SIG-M5 (cell line): ENCODE measurements at places on chromosomes 3 and 15.

GRCh38 chr3:188869628-188870027, 302.1 kb upstream of the TPRG1 start:
- DNase-seq = no peak

GRCh38 chr3:5096336-5097008, 25.6 kb upstream of the ARL8B start:
- no peak for DNase-seq

DNA sequence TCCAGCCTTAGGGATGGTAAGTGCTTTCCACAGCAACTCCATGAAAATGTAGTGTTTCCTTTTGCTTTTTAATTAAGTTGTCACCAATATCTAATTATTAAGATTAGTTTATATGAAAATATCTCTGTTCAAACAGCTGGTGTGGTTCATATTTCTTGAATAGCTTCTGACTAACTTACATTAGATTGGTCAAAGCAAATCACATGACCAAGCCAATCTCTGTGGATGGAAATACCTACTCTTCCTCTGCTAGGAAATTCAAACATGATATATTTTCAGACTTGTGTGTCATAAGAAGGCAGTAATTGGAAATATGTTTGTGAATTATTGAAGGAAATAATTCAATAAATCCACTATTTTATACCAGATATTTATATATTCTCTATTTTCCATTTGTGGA, 54.6 kb upstream of the CADM2 start:
- no peak for DNase-seq

DNA sequence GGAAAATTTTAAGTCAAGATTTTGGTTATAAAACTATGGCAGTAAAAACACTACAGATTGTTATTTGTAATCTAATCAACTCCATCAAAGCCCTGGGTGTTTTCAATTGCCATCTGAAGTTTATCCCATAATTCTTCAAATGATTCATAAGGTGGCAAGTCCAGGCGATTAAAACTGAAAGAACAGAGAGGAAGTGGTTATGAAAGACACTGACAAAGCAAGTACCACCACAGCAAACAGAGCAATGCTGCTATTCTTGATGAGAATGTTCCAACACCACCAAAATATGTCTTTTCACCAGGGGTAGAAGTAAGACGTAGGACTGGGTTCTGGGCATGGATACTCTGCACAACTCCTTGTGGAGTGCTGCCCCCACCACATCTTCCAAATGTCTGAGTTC, 86.9 kb upstream of the PRTG start:
- no peak for DNase-seq

GRCh38 chr3:141456301-141456625, 30.6 kb upstream of the RASA2 start:
- no peak for DNase-seq

- DNase-seq = no peak
Measured at GRCh38 chr3:14623569-14624051, 28.0 kb upstream of the CCDC174 start.

DNA sequence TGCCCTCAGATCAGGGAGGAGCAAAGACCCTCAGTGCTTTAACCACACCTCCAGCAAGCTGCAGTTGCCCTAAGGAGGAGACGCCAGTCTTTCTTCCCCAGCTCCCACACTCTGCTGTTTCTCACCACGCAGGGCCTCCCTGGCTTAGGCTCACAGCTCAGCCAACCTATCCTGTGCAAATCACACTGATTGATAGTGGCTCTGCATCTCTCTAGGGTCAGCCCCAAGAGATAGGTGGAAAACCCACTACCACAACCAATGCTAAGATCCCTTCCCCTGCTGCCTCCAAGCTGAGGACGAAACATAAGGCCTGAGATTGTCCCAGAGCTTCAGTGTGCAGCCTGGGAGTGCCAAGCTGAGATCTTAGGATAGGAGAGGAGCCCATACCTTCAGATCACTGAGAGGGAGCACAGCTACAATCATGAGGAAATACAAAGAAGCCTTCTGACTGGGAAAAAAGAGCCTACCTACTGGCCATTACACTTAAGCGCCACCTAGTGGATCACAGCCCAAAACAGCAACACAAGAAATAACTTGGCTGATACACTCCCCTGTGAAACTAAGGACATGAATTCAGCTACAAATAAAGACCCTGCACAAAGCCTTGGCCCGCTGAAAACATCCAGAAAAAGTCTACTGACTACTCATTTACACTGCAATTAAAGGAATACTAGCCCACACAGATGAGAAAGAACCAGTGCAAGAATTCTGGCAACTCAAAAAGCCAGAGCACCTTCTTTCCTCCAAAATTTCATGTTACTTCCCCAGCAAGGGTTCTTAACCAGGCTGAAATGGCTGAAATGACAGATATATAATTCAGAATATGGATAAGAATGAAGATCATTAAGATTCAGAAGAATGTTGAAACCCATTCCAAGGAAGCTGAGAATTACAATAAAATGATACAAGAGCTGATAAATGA, 271.5 kb upstream of the DCBLD2 start:
- DNase-seq = no peak

DNA sequence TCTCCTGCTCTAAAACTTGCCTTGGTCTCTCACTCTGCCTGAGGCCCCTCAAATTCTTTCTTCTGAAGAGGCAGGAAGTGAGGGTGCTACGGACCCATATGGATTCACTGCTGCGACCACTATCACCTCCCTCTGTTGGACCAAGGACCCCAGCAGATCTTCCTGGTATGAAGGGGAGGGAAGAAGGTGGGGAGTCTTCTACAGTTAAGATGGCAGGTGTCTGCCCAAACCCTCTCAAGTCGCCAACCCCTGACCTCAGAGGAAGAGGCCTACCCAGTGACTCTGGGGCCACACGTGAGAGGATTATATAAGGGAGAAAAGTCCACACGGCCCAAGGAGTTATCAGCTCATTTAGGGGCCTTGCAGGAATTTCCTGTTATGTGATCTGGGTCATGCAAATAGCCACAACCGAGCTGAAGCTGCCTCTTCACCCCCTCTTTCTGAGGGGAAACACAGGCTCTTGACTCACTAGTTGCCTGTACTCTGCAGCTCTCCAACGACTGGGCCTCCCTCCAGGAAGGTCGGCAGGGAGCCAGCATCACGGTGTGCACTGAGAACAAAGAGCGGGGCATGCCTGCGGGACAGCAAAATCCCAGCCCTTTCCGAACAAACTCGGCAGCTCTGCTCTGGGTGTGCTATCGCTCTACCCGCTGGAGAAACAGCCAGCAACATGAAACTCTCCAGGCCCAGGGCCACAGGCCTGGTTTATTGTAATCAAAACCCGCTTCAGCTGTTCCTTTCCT, 116.0 kb downstream of the XXYLT1 start:
- no peak for DNase-seq

- no peak for DNase-seq
Measured at GRCh38 chr3:139620438-139620837, 57.3 kb downstream of the NMNAT3 start.

DNA sequence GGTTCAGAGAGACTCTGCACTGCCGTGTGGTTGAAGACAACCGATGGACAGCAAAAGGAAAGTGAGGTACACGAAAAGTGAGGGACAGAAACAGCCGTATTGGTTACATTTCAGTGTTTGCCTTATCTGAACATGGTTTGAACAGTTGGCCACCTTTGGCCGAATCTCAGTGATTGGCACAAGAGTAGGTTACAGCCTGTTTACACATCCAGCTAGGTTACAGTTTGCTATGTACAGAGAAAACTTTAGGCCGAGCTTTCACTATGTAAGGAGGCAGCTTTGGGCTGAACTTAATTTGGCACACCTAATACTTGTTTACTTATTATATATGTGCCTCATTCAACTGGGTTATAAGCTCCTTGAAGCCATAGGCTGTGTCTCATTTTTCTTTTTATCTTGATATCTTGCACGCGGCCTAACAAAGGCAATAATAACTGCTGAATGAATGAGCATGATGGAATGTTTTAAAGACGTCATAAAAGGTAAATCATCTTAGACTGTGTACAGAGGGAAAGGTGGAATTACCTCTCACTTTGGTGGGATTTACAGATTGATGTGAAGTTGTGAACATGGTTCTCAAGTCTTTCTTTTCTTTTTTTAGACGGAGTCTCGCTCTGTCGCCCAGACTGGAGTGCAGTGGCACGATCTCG, 17.2 kb upstream of the GREM1 start:
- DNase-seq = no peak

DNA sequence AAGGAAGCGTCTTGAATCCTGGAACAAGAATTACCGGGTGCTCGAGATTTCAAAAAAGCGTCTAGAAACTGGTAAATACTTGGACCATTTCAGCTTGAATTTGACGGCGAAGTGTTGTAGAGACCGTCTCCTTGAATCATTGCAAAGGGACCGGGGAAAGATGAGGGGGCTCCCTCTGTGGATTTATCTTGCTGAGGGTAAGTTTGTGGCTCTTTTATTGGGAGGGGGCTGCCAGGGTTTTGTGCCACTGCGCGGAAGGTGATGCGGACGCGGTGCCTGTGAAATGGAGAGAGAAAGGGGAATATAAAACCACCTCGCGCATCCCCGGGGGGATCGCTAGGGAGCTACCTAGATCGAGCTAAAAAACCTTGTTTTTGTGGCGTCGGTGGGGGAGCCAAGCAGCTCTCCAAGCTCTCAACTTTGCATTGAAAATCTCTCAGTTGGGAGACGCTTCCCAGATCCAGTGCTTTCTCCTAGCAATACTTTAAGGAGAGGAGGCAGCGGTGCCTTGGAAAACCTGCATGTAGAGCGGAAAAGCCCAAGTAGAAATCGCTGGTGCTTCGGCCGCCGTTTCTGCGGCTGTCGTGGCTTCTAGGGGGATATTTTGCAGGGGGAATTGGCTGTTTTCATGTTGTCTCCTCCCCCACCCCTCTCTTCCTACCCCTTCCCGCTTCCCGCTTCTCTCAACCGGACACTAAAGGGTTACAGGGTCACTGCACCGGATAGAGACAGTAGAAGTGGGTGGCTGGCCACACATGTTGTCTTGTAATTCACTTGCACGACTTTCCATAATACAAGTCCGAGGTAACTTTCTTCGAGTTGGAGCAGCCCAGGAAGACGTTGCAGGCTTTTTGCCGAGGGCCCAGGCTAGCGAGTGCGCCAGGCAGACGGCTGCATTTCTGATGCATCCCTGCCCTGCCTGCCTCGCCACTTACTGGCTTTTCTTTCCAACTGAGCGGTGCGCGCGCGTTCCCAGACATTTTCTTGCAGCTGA, 187.6 kb downstream of the NLGN1 start:
- DNase-seq = no peak

DNA sequence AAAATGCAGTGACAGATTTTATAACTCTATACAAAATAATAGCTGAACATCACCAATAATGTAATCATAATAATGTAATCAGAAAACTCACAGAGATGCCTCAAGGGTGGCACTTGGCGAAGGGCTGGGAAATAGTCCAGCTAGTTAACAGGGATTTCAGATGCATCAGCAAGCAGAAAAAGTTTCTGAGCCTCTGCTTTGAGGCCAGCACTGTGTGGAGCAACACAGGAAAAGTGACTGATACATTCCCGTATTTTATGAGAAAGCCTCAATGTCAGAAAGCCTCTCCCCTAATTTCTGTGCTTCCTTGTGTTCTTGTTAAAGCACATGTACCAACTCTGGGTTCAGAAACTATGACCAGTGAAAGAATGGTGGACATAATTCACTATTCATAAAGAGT, 304.8 kb downstream of the VPS13C start:
- no peak for DNase-seq

- DNase-seq = no peak
Measured at GRCh38 chr15:100690795-100691158, 88.4 kb downstream of the ASB7 start.

DNA sequence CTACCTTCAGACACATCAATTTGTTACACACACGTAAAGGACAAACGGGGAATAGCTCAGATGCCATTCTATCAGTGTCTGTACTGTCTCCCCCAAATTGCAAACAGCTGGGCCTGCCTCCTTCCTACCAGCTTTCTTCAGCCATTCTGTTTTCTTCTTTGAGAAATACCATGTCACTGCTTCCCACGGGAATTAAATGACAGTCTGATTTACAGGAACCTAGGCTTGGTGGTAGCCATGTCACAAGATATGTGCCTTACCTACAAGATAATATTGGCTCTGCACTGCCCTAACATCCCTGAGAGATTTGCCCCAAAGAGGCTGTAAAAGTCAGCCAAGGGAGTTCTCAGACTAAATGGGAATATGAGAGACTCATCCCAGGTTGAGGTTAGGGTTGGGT, 308.3 kb downstream of the LRTM1 start:
- DNase-seq = no peak

GRCh38 chr3:140770977-140771667, 93.3 kb downstream of the TRIM42 start:
- DNase-seq = no peak

DNA sequence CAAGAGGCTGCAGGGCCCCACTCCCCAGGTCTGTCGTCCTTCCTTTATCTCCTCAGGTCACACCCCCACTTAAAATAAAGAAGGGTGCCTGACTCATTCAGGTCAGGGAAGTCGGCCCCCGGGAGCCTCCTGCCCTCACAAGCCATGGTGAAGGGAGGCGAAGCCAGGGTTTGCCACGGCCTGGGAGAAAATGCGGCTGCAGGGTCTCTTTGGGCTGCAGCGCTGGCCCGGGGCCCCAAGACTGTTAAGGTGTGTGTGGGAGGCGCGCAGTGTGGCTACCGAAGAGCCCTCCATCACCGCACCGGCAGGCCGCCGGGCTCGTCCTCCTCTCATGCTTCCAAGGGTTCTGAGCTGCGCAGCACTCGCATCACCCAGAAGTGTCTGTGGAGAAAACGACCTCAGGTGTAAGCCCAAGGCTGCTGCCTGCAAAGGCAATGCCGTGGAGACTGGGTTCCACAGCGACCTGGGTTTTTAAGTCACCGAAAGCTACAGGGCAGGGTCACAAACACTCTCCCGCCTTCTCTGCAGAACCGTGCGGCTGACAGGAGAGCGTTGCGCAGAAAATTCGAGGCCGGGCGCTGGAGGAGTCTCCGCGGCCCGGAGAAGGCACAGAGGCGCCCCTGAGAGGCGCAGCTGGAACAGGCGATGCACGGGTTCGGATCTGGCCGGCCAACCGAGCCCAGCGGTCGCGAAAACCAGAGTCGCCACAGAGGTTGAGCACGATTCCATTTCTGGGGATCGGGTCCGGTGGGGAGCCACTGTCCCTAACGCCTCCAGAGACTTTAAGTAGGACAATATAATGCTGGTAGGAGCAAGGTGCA, 8.7 kb downstream of the FOXL2 start:
- DNase-seq = no peak

DNA sequence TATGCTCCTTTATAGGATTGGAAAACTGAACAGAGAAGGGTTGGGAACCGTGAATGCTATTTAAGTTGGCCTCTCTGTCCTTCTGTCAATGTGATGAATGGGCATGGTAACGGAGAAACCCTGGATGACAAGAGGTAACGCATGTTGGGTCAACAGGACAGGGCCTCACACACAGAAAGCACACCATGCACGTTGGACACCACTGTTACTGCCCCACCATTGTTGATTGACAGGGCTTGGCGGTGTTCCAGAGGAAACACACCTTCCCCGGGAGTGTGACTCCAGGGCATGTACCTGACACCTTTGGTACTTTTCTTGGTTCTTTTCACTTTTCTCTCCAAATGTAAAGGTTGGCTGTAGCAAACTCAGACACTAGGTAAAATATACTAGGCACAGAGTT, 548.5 kb downstream of the OCA2 start:
- no peak for DNase-seq

- no peak for DNase-seq
Measured at GRCh38 chr3:157176934-157177333, 17.0 kb upstream of the CCNL1 start.
